ENCODE measurements at places on chromosomes 2 and 18.

DNA sequence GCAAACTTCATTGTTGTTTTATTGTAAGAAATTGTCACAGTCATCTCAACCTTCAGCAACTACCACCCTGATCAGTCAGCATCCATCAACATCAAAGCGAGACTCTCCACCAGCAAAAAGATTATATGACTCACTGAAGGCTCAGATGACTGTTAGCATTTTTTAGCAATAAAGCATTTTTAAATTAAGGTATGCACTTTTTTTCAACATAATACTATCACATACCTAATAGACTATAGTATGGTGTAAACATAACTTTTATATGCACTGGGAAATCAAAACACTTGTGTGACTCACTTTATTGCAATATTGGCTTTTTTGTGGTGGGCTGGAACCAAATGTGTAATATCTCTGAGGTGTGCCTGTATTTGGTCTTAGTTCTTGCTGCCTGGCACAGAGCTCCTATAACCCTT, 15.6 kb downstream of the SCN1A start:
- DNase-seq = no peak

DNA sequence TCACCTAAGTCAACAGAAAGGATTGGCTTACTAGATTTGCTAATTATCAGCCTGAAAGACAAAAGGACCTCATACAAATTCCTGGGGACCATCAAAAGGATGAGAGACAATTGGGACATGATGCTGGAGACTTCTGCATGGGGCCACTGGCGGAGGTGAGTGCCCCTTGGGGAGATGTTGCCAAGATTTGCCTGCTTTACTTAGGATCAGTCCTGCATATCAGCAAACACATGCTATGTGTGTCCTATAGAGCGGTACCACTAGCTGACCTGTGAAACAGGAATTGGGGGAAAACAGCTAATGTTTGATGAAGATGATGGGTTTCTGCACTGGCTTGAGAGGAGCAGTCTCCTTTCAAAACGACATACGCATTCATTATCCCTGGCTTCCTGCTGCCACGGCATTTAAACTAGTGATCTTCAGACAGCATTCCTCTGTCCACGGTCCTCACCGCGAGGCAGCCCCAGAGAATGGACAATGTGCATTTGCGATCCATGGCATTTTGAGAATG, 104.2 kb downstream of the TGIF1 start:
- no peak for DNase-seq

DNA sequence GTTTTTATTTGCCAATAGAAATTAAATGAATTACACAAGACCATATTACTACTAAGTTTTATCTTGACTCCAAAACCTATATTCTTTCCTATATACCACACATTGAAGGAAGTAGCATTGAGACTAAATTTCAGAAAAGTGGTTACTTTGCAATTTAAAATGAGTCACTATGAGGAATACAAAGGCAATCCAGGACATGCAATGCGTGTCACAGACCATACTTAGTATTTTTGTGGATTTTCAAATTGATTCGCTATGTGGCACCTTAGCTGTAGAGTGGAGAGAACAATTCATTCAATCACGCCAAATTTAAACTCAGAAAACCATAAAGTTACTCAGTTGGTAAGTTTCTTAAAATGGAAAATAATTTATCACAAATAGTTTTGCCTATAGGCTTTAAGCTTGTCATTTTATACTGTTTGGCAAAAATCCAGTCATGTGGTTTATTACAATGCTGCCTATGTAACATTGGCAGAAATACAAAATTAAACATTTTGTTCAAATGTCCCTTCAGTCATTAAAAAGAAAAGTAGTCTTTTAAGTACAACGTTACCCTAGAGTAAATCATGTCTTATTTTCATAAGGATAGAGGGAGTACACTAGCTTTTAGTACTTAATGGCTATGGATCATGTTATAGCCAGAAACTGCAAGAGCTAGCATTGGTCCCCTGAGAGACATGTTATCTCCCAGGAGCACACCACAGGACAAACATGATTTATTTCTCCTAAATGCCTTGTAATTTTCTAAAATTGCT, 222.8 kb upstream of the CDH7 start:
- no peak for DNase-seq

- DNase-seq = no peak
These were observed 7.3 kb upstream of the DUSP2 start for GRCh38 chr2:96152304-96153161.

DNA sequence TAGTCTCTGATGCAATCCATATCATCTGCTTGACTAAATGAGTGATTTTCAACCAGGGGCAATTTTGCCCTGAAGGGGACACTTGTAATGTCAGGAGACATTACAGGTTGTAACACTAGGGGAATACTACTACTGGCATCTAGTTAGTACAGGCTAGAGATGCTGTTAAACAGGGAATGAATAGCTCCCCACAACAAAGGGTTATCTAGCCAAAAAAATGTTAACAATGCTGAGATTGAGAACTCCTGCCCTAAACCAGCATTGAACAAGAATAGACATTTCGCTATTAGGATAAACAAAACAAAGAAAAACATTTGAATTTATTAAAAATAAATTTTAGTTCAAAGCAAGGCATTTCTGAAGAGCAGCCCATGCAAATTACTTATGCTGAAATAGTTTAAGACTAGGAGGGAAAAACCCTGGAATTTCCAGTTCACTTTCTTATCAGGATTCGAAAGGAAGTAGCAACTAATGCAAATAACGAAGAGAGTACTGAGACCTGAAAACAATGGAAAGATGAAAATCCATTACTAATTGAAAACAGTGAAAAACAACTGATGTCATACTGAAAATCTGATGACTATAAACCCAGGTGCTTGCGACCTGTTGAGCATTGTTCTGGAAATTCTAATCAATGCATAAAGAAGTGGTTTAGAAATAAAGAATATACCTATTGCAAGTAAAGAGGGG, 53.1 kb downstream of the CAB39 start:
- DNase-seq = no peak

- DNase-seq = no peak
These were observed 438 bp downstream of the HSPE1 start for GRCh38 chr2:197500503-197501131.

GRCh38 chr2:85266146-85267041, 61.4 kb downstream of the TGOLN2 start:
- peak; percentile 73 for DNase-seq
